ENCODE measurements at places on chromosomes 13 and 19.

GRCh38 chr19:50870417-50871089, 2.7 kb upstream of the KLK2 start:
- no peak for DNase-seq

GRCh38 chr13:57353831-57354230, 186.8 kb downstream of the PRR20E start:
- DNase-seq: no peak

- no peak for DNase-seq
Measured at GRCh38 chr19:49409441-49410029, 13.7 kb downstream of the PTH2 start.

DNA sequence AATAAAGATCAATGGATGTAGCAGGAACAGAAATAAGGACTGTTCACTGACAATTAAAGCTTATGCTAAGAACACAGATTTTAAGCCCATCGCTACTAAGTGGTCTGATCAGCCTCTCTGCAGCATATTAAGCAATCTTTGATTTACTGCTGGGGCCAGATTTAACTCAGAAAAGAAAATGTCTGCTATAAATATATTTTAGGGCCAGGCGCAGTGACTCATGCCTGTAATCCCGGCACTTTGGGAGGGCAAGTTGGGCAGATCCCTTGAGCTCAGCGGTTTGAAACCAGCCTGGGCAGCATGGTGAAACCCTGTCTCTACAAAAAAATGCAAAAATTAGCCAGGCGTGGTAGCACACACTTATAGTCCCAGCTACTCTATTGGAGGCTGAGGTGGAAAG, 43.0 kb downstream of the METTL21C start:
- no peak for DNase-seq

- DNase-seq: no peak
Measured at GRCh38 chr13:109667056-109667455, 119.3 kb downstream of the IRS2 start.

GRCh38 chr13:93814658-93815057, 588.1 kb downstream of the GPC6 start:
- DNase-seq: no peak

GRCh38 chr19:48588670-48589401, 17.7 kb upstream of the SPACA4 start:
- peak; percentile 79 for DNase-seq

DNA sequence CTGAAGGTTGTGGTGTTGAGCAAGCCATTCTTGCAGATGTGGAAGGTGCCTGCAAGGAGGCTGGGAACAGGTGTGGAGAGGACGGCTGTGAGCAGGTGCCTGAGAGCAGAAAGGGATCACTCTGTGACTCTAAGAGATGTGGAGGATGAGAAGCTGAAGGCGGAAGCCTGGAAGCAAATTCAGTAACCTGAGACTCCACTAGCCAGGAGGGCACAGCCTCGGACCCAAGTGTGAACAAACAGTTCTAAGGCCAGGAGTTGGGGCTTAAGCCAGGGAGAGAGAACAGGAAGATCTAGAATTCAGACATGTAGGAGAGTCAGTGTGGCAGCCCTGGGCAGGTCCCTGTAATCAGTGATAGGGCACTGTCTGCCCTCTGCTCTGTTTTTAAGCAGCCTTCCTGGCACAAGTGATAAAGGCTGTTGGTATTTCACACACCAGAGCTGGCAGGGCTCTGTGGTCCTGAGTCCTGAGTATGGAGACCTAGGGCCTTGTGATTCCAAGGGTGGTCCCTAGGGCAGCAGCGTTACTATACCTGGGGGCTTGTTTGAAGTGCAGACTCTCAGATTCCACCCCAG, 131.3 kb downstream of the SLC7A1 start:
- no peak for DNase-seq

DNA sequence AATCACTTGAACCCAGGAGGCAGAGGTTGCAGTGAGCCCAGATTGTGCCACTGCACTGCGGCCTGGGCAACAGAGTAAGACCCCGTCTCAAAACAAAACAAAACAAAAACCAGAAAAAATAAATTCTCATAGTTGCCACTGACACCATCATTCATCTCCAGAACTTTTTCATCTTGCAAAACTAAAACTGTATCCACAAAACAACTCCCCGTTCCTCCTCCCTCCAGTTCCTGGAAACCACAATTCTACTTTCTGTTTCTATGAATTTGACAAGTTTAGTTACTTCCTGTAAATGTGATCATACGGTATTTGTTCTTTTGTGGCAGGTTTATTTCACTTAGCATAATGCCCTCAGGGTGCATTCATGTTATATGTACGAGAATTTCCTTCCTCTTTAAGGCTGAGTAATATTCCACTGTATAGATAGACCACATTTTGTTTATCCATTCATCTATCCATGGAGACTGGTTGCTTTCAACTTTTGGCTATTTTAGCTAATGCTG, 13.2 kb upstream of the ADGRE5 start:
- DNase-seq: no peak

GRCh38 chr19:2041433-2041682, 9.7 kb downstream of the MKNK2 start:
- DNase-seq: no peak

- no peak for DNase-seq
Measured at GRCh38 chr13:45704854-45705695, 3.0 kb downstream of the CBY2 start.

GRCh38 chr13:100392709-100393630, 195.6 kb downstream of the GGACT start:
- DNase-seq: no peak

GRCh38 chr13:30362869-30363268, 55.5 kb upstream of the KATNAL1 start:
- DNase-seq: no peak

DNA sequence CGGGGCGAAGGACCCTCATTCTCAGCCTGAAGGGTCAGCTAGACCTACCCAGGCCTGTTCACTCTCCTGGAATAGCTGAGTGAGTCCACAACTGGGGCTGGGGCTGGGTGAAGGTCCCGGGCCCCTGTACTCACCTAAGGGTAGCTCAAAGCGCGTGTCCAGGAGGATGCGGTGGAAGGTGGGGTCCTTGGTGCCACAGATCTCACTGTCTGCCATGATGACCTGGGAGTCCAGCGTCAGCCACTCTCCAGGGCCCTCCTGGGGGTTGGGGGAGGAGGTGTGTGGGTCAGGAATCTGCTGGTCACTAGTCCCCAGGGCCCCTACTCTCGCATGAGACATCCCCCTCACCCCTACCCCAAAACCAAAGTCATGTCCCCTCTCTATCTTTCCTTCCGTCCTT, 18.7 kb downstream of the UNC13A start:
- no peak for DNase-seq

DNA sequence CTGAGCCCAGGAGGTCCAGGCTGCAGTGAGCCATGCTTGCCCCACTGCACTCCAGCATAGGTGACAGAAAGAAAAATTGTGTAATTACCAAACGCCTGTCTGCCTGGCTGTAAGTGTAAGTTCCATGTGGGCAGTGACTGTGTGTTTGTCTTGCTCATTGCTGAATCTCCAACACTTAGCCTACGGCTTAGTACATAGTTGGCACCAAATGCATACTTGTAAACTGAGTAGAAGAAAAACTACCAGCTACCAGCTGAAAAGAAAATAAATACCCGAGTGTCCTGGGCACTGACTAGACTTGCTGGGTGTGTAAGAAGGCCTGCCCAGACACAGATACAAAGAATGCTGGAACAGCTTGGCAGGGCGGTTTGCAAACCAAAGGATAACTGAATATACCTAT, 2.7 kb upstream of the CEBPG start:
- DNase-seq: no peak

- DNase-seq: no peak
Measured at GRCh38 chr13:88257706-88258105, 586.5 kb downstream of the SLITRK5 start.

DNA sequence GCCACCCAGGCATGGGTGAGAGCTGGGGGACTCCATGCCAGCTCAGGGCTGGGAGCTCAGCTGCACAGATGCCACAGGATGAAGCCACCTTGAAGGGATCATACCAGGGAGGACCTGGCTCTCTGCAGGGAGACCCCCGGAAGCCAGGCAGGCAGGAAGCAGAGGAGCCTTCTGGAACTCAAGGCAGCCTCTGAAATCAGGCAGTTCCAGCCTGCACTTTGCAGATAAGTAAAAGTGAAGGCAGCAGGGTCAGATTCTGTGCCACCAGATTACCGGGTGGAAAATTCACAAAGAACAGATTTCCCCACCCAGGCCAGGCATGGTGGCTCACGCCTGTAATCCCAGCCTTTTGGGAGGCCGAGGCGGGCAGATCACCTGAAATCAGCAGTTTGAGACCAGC, 2.5 kb downstream of the TMEM259 start:
- no peak for DNase-seq

- DNase-seq: no peak
Measured at GRCh38 chr13:32126278-32126677, 94.7 kb downstream of the FRY start.

DNA sequence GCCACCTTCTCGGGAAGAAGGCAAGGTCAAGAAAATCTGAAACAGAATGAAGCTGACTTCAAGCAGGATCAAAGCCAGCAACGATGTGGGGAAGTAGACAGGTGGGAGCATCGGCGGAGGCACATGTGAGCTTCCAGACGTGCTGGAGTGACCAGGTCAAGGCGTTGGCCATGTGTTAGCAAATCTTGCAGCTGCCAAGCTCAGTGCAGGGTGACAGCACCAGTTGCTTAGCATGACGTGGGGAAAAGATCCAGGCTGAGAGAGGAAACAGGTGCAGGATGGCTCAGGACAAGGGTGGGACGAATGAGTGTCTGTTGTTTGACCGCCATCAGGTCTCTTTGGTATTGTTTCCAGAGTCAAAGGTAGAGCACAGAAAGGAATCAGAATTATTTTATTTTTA, 92.3 kb downstream of the TNFSF13B start:
- no peak for DNase-seq

DNA sequence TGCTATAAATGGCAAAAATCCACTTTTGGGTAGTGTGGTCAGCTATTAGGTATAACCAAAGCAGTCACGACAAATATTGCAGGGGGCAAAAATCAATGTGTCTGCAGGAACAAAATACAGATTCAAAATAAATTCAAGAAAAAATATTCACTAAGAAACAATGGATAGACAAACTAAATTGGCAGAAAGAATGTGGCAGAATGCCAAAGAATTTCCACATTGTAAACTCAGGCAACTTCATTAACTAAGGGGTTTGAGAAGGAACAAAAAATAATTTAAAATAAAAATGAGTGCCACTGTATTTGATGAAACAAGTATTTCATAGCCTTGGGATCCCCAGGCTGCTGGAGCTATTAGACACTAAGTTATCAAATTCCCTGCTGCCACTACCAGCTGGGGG, 193.1 kb downstream of the VWA8 start:
- DNase-seq: no peak

DNA sequence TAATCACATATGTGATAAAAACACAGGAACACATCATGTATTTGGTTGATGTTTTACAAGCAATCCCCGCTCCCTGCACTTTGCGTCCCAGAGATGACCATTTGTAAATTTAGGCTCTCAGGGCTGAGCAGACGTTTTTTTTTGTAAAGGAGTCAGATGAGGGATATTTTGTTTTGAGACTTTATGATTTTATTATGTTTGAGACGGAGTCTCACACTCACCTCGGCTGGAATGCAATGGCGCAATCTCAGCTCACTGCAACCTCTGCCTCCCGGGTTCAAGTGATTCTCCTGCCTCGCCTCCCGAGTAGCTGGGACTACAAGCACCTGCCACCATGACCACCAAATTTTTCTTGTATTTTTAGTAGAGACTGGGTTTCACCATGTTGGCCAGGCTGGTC, 1.4 kb downstream of the TLE6 start:
- no peak for DNase-seq

- no peak for DNase-seq
Measured at GRCh38 chr13:21583478-21583877, 20.5 kb downstream of the MICU2 start.

- no peak for DNase-seq
Measured at GRCh38 chr19:18259893-18260292, 14.4 kb downstream of the IQCN start.

DNA sequence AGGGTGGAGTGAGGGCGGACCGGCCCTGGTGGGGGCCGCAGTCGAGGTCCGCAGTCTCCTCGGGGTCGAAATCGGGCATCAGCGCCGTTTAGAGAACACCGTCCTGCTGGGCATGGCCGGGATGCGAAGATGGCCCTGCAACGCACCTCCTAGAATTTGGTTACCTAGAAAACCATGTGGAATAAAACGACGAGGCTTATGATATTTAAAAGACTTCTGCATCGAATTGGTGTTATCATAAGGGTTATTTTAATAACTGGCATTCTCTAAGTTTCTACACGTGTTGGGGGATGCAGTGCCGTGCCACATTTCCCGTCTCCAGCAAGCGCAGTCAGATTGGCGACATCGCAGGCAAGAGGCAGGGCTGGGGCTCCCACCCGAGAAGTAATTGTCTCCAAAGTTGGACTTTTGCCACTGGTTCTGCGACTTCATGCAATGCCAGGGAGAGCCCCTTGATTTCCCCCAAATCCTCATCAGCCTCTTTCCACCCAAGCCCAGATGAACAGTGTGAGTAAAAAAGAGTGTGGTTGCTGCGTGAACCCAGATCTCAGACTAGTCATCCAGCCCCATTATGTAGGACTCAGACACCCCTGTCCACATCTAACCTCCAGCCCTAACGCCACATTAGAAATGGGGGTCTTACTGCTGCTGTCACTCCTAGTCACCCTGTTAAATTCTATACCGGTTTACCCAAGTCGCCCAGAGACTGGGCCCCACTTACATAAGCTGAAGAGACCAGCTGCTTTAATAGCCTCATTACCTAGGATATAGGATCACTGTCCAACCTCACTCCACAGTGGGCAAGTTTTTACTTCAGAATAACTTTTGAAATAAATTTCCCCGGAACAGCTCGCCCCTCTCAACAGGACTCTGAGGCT, 571 bp upstream of the DHRS12 start:
- no peak for DNase-seq

GRCh38 chr13:42487221-42487620, 86.7 kb upstream of the TNFSF11 start:
- DNase-seq: no peak

DNA sequence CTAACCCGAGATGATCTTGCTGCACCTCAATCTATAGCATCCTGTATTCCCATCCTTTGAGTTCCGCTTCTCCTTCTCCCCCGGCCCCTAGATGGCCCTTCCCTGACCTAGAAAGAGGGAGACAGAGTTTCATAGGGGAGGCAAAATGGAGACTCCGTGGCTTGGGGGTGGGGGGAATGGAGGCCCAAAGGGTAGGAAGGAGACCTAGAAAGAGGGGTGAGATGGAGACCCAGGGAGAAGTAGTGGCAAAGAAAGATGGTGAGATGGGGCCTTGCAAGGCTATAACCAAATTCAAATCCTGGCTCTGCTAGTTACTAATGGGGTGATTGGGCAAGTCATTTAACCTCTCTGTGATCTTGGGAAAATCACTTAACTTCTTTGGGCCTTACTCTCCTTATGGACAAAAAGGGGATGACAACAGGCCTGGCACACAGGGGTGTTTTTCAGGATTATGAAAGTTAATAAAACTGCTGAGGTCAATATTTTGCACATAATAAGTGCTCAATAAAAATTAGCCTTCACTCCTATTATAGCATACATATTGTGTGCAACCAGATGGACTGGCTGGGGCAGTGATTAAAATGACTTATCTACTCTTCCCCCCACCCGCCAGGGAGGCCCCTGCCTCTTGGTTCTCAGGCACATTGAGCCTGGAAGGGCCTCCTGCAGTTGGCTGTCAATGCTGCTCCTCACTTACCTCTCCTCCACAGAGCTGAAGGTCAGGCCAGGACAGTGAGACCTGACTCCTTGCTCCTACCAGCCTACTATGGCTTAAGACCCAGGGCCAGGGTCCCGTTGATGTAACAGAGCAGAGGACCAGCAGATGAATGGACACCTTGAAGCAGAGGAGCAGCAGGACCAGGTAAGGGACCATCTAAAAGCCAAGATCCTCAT, 633 bp downstream of the SPHK2 start:
- DNase-seq: no peak

GRCh38 chr13:29266261-29266660, 329.2 kb downstream of the SLC7A1 start:
- DNase-seq: no peak

GRCh38 chr19:12985049-12985776, 10.1 kb upstream of the NFIX start:
- no peak for DNase-seq

All from NCI-H2171 (cell line).